ENCODE measurements at places on chromosomes 6 and 20.

GRCh38 chr20:58469616-58470015, 45.6 kb downstream of the APCDD1L start:
- DNase-seq, result no peak

DNA sequence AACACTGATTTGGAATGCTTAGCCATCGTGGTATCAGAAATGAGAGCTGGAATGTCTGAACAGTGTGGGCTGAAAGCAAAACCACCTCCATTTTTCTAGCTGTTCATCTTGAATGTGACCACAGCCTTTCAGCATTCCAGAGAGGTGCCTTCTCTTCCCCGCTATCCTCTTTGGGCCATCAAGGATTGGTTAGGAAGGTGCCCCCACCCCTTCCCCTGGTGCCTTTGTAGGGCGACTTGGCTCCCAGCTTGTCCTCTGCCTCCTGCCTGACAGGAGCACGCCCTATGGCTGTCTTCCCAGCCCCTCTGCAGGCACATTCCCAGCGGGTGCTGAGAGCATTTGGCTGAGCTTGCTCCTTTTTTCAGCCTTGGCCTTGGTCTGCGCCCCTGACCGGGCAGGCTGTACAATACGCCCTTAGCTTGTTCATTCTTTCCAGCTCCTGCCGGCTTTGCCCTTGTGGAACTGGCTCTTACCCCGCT, 97.5 kb downstream of the ARMC2 start:
- no peak for DNase-seq

GRCh38 chr6:131285548-131285947, 150.3 kb downstream of the AKAP7 start:
- no peak for DNase-seq

- peak; percentile 86 for DNase-seq
Observed at GRCh38 chr6:30396833-30397479, 52.0 kb downstream of the RPP21 start.

DNA sequence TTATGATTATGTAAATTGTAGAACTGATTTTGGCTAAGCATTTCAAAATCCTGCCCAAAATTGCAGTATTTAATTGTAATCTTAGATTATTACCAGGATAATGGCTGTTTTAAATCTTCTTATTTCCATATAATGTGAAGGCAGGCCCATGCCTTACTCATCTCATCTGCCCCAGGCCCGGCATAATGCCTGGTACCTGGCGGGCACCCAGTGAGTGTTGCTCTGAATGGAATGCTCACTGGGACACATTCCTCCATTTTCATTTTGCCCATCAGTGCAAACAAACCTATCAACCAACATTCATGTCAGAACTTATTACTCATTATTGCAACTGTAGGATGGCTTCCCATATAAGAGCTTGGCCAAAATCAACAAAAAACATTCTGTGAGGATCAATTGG, 22.8 kb downstream of the SAMD5 start:
- DNase-seq, result no peak

- no peak for DNase-seq
Observed at GRCh38 chr20:41412324-41413120, 45.9 kb upstream of the EMILIN3 start.

DNA sequence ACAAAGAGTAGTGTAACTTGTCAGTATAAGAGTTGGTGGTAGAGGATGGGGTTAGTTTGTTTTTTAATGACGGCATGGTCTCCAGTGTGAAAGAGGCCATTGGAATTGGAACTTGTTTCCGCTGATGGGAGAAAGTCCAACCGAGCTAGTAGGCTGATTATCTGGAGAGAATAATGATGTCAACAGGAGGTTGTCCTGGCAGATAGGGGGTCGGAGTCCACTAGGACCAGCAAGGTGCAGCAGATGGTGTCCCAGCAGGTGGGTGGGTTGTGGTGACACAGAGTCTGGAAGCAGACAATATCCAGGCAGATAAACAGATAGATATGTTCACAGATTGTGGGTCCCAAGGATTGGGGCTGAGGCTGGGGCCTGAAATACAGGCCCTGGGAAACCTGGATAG, 35.1 kb downstream of the PKIB start:
- no peak for DNase-seq

DNA sequence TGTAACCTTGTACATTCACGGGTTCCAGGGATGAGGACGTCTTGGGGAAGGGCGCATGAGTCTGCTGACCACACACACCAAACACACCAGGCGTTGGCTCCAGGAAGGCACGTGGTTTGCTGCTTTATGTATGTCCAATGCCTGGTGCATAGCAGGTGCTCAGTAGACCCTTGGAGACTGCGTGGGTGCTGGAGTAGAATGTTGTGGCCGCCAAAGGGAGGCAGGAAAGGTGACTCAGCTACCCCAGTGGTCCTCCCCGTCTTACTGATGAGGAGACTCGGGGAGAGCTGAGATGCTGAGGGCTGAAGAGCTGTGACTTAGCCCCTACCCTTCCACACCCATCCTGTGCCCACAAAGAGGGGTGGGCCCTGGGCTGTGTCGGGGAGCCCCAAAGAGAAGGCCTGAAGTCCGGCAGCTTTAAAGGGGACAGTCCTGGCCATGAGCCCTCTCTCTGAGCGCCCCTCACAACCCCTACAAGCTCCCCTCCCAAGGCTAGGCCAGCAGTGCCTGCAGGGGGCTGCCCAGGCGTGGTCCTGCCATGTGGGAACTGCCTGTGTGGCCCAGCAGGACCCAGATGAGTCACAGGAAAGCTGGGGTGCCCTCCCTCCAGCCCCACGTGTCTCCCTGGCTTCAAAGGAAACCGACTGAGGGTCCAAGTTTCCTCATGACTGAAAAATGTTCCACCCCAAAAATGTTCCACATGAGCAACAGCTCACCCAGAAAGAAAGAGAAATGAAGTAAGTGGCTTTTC, 28.0 kb upstream of the PTGIS start:
- DNase-seq, result no peak

All from SJSA1 (cell line).